H1 (cell line): ENCODE measurements at places on chromosomes 12 and 14. TPM values are rescaled to one million over a fixed set of nuclear protein-coding genes. Genes with fewer than 3 reads are reported as not detected.

GRCh38 chr14:93520053-93520607 is 89.4 kb downstream of the UNC79 start:
- DNase-seq = no peak

- no peak for DNase-seq
Observed at GRCh38 chr12:104369708-104370107, 66.2 kb downstream of the EID3 start.

- no peak for DNase-seq
Observed at GRCh38 chr12:94790825-94791224, 140.5 kb upstream of the TMCC3 start.

DNA sequence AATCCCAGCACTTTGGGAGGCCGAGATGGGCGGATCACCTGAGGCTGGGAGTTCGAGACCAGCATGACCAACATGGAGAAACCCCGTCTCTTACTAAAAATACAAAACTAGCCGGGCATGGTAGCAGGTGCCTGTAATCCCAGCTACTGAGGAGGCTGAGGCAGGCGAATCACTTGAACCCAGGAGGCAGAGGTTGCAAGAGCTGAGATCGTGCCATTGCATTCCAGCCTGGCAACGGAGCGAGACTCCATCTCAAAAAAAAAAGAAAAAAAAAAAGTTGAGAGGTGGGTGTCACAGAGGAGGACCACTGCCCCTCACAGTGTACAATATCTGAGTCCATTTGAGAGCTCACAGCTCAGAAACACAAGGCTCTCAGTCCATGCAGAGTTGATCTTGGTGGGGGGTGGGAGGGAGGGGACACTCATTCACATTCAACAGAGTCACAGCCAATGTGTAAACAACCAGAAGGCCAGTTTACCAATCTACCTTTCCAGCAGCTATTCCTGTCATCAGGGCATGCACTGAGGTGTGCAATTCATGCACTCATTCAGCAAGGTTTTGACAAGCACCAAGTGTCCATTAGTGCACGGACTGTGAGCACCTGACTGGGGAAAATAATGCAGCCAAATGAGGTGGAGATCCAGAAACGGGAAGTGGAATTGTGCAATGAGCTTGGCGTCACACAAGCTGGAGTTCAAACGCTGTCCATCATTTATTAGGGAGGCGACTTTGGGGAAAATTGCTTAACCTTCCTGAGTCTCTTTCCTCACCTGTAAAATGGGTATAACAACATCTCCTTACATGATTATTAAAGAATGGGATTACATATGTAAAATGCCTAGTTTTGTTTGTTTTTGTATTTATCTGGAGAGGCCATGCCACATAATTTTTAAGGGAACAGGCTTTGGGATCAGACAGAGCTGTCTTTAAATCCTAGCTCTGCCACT is 4.4 kb upstream of the EIF5 start:
- DNase-seq = no peak

Gene PLCZ1
- not detected in 2 replicates for total RNA-seq
